ENCODE measurements at places on chromosomes 3 and 15.

DNA sequence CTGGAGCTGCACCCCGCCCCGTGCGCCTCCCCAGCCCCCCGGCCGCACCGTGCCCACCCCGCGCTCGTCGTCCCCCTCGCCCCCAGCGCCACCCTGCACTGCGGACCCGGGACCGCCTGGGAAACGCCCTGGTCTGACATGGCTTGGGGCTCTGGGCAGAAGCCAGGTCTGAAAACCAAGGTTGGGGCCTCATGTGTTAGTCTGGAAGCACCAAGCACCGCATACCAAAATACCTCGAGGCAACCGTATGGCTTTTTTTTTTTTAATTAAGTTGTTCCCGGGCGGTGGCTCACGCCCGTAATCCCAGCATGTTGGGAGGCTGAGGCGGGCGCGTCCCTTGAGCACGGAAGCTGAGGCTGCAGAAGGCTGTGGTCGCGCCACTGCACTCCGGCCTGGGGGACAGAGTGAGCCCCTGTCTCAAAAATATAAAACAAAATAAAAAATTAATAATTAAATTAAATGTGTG is 91.5 kb upstream of the CHD2 start:
- no peak for DNase-seq

DNA sequence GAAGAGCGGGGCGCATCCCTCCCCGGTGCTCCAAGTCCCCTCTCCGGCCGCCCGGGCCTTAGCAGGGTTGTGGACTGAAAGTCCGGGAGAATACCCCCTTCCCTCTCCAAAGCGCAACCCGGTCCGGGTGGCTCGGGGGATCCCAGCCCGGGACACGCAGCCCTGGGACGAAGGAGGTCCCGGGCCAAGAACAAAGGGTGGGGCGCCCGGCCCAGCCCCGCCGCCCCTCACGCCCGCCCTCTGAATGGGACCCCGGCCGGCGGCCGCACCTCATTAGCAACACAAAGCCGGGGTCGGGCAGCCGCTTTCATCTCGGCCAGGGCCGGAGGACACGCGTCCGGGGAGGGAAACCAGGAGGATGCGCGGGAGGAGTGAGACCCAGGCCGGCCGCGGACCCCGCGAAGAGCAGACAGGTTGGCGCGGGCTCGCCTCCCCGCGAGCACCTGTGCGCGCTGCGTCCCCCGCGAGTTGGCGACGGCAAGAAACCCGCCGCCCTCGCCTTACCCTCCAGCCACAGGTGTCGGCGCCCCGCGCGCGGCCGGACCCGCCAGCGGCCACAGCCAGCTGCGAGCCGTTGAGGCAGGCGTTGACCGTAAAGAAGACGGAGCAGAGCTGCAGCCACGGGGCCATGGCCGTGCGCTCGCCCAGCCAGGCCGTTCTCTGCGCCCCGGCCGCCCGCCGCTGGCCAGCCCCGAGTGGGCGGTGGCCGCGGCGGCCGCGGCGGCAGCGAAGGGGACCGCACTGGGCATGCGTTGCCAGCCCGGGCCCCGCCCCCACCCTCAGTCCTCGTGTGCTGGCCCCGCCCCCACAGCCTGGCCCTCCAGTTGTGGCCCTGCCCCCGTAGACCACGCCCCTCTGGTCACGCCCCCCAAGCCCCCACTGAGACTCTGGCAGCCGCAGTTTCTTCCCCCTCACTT is at the start of gene IL17RD:
IL17RD (minus strand) TSS at position 697 of the 917 bp plus-strand sequence; CDS start at position 630, 67 bp downstream.
- peak; percentile 82 for DNase-seq

- DNase-seq = no peak
Measured at GRCh38 chr3:67804089-67804488, 149.7 kb upstream of the SUCLG2 start.

DNA sequence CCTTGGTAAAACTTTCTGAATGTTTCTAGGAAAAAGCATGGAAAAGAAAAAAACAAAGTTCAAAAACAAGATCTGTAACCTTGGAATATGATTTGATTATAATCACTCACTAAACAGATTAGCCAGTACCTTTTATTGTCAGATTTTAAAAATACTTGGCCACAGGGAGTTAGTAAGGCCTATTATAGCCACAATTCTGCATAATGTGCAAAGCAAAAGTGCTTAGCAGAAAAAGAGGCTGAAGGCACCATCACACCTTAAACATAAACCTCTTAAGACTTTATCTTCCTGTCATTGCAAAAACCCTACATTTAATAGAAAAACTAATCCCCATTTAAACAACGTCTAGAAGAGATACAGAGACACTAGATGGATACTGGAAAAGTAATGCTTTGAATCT is 41.8 kb downstream of the CHSY1 start:
- DNase-seq = no peak

DNA sequence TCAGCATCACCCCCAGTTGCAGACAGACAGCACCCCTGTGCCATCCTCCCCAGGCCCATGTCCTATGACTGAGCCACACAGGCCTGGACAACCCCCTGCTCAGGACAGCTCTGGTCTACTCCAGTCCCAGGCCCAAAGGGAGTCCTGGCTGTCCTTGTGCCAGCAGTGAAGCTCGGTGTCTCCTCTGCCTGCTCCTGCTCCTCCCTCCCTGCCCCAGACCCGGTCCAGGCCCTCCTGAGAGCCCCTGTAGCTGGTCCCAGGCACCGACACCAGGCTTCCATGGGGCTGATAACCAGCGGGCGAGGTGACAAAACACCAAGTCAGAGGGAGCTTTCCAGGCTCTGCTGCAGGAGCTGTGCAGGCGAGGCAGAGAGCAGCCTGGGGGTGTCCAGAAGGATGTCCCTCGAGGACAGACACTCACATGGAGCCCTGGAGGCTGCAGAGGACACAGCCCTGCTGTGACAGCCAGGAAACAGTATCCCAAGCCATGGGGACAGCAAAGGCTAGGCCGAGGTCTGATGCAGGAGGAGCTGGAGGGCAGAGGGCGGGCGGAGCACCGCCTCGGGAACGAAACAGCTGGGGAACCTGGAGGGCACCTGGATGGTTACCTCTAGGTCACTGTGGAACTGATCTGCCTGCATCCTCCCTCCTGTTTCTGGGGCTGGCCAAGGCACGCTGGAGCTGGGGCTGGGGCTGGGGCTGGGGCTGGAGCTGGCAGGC is 103.8 kb upstream of the PRR20G start:
- no peak for DNase-seq

DNA sequence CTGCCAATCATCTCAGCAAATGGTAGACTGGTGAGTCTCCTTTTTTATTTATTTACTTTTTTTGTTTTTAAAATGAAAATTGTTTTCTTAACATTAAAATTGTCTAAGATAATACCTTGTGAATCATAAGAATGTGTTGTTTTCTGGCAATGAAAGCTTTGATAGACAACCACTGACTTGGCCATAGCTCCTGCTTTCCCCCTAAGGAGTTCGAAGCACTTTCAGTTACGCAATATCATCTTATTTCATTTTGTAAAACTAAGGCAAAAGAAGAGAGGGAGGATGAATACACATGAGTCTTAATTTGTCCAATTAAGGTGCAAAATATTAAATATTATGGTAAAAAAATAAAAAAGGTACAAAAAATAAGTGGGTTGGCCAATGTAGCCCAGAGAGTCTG is 74.8 kb upstream of the PLCL2 start:
- no peak for DNase-seq

DNA sequence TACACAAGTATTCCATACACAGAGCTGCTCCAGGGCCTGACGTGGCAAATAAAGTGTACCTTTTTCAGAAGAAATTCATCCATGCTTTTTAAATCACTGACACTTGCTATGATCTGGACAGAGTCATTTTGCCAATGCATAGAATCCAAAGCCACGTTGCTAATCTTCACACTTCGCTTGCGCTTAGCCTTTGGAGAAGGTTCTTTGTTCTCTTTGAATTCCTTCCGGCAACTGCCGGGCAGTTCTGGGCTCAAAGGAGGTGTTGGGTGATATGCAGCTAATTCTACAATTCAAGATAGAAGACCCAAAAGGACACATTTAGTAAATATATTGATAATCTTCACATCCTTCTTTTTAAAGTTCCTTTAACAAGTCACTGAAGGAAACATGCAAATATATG is 69.9 kb downstream of the NR2E3 start:
- no peak for DNase-seq

GRCh38 chr3:156317462-156318074 is 197.2 kb downstream of the KCNAB1 start:
- DNase-seq = peak; percentile 9

DNA sequence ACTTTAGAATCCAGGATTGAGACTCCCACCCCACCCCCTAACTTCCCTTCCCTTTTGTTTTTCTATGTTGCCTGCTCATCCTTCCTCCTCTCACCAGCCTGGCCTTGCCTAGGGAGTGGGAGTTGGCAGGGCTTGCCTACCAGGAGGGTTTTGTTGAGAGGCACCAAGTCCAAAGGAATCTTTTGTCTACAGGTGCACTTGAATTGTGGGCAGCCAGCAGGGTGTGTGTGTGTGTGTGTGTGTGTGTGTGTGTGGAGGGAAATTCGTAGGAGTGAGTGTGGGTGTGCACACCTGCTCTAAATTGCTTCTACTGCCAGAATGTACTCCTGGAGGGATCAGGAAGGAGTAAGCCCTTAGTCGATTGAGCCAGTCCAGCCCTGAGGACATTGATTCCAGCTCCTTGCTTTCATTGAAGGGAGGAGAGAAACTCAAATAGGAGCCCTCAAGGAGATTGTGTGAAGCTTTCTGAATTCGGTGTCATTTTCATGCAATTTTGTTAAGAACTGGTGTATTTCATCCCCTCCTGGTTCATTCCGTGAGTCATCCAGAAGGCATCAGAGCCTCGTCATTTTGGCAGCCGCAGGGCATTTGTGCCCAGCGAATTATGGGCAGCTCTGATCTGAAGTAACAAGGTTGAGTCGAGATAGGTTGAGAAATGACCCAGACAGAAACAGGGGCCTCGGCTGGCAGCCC is 112.1 kb downstream of the SLCO3A1 start:
- DNase-seq = peak; percentile 62

DNA sequence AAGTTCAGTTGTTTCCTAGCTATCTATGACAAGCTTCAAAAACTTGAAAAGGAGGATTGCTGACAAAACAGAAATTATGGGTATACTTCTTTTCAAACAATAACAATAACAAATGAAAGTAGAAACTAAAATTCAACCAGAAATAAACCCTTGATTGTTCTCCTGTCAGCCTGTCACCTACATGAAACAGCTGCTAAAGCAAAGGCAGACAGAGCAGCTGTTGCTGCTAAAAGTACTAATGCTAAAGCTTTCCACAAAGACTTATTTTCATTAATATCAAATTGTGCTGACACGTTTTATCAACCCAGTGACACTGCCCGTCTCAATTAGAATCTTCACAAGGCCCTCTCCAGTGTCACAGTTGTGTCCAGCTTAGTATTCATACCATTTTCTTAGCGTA is 533.2 kb upstream of the GBE1 start:
- DNase-seq = no peak

DNA sequence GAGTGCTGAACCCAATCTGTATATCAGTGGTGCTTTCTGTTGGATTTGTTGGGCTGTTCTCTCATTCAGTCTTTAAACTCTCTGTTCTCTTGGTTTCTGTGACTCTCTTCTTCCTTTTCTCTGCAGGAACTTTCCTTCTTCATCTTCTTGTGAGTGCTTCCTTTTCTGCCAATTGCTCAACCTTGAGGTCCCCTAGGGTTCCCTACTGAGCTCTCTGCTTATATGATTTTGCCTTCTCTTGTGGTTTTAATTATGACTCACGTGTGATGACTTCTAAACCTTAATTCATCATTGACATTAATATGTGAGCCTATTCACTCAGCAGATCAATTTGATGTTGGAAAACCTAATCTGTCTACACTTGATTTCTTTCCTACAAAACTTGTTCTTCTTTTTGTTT is 39.4 kb downstream of the MOBP start:
- no peak for DNase-seq

DNA sequence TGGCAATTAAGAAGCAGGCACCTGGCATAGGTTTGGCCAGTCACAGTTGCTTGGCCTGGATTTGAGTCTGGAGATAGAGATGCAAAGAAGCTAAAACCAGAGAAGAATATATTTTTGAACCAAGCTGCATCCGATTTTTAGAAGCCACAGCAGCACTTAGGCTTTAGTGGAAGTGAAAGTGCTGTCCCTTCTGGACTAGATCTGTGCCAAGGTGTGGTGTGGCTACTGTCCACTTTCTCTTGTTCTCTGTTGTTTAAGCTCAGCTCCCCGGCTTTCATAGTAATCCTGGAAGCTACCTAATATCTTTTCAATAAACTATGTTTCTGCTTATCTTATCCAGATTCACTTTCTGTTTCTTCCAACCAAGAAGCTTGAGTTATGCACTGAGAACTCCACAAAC is 183.4 kb upstream of the THRB start:
- no peak for DNase-seq

- peak; percentile 69 for DNase-seq
Measured at GRCh38 chr15:70788114-70789049, 25.0 kb upstream of the UACA start.

GRCh38 chr3:183268366-183268765 is 15.3 kb downstream of the B3GNT5 start:
- DNase-seq = no peak

DNA sequence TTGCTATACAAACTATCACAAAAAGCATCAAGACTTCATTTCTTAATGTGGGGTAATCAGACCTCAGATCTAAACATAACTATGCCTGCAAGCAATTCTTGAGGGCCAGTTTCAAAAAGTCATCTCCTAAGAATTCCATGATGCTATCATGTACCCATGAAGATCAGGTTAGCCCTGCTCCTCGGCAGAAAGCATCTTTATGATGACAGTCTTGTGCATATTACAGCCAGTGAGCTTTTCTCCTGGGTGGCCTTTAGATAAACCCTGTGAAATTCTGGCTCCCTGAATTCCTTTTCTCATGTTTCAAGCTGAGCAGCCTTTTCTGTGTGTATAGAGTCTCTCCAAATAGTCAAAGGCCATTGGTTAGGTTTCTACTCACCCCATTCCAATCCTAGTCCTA is 201.9 kb upstream of the MCTP2 start:
- DNase-seq = no peak

GRCh38 chr3:192825657-192826200 is 91.9 kb downstream of the MB21D2 start:
- no peak for DNase-seq

DNA sequence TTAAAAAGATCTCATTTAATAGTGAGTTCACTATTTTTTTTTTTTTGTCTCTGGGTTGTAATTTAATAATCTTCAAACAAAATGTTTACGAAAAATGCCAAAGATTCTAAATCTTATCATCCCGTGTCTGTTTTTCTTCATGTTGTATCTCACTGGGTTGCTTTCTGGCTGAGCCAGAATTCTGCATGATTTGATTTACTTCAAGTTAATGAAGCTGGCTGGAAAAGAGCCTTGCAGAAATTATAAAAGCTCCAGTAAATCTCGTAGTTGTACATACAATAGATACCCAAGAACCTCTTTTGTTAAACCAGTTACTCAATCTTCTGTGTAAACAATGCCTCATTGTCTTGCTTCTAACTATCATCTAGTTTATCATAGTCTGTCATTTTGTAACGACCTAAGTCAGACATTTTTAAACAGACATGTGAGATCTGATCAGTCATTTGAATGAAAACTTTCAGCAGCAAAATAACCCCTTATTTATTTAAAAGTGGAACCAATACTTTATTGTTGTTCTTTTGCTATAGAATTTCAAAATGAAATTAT is 249.0 kb downstream of the MCTP2 start:
- DNase-seq = no peak

GRCh38 chr3:66467996-66468735 is 32.7 kb downstream of the LRIG1 start:
- DNase-seq = no peak

Measured in HTR-8/SVneo (cell line).